ENCODE measurements at places on chromosomes 16 and 17. TPM values are rescaled to one million over a fixed set of nuclear protein-coding genes. Genes with fewer than 3 reads are reported as not detected.

Gene TMC7
- 0.46 TPM for total RNA-seq

Gene SEPTIN1
- 1.3 TPM for total RNA-seq

Gene HS3ST3A1
- total RNA-seq = 0.12 TPM

Gene HOXB9
- not detected for total RNA-seq

Gene NHERF2
- total RNA-seq = 14.8 TPM

Gene TNFRSF13B
- total RNA-seq = not detected

Gene CES5A
- total RNA-seq = not detected

Gene NXPH3
- total RNA-seq = 0.52 TPM

Gene PRR29
- total RNA-seq = not detected

Gene ATP2A1
- 0.20 TPM for total RNA-seq

- no peak for DNase-seq
Measured at GRCh38 chr16:47142486-47142820, 1.3 kb downstream of the NETO2 start.

GRCh38 chr17:42248351-42249179 lies 27.6 kb downstream of the STAT5B start:
- DNase-seq = no peak

DNA sequence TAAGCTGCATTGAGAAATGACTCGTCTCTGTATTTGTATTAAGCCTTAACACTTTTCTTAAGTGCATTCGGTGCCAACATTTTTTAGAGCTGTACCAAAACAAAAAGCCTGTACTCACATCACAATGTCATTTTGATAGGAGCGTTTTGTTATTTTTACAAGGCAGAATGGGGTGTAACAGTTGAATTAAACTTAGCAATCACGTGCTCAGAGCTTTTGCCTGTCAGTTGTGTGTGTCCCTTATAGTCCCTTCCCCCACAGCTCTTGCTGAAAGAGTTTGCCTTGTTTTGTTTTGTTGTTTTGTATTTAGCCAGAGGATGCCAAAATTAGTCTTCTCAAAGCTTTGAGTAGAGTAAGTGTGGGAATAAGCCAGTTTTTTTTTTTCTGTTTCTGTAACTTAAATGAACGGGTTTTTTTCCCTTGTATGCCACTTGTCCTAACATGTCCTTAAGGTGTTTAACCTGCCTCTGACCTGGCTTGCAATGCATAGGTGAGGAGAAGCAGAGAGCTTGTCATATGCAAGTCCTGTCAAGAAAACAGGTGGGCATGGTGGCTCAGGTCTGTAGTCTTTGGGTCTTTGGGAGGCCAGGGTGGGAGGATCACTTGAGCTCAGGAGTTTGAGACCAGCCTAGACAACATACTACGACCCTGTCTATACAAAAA lies 4.6 kb upstream of the MAPK8IP3 start:
- no peak for DNase-seq

GRCh38 chr17:78524870-78525510 lies 52.2 kb downstream of the DNAH17 start:
- no peak for DNase-seq

DNA sequence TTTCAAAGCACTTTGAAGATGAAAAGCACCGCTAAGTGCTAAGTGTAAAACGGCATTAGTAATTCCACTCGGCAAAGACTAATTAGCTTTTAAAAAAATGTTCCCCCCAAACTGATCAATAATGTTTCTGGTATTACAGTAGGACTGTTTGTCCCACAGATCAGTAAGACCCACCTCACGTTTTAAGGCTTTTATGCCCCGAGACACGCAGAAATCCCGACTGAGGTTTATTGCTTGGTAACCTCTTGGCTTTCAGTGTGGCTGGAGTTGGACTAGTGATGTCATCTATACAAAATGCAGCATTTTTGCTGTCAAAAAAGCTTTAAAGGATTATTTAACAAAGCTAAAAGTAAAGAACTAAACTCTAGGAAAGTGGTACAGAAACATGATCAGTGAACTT lies 414.6 kb upstream of the PSMD7 start:
- DNase-seq = no peak

Data from pancreas (tissue), 10 donors.